ENCODE measurements at places on chromosomes 7 and 10.
A peak's percentile ranks its signal among the peaks of the same experiment; 100 is the strongest.

- no peak for DNase-seq
These were observed 7.5 kb upstream of the ZC3HAV1 start for GRCh38 chr7:139116999-139117398.

GRCh38 chr10:113479346-113480080 is 73.3 kb upstream of the HABP2 start:
- DNase-seq = no peak

GRCh38 chr7:2873686-2874551 is 29.8 kb upstream of the GNA12 start:
- DNase-seq = peak; percentile 94

GRCh38 chr7:47376991-47377616 is 204.8 kb downstream of the TNS3 start:
- DNase-seq = no peak

DNA sequence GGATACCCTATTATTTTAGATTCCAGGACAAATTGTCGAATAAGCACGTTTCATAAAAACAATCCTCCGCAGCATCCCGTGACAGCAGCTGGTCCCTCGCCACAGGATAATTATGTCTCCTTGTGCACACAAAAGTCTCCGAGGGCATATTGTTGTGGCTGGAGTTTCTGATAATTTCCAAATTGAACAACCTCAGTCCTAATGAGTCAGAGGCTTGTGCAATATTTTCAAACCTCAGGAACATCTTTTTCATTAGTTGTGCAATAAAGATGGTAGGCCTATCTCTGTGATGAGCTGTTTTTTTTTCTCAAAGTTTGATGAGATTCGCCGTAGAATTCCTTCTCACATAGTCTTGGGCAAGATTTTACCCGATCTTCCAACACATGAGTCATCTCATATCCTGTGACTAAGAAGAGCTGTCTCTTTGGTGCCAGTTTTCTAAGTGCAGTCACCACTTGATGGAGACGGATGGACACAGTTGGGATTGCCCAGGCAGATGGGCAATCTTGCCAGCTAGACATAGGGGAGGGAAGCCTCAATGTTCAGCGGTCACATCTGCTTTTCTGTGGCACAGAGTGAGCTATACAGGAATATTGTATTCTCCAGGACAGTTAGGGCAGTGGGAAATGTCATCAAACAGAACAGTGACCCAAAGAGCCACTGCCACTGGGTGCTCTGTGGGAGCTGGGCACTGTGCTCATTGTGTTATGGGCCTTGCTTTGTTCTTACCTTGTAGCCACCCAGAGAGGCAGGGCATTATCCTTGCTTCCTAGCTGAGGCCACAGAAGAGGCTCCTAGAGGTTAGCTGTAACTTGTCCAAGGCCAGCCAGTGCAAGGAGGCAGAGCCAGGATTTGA is 7.8 kb downstream of the HTRA1 start:
- peak; percentile 98 for DNase-seq

DNA sequence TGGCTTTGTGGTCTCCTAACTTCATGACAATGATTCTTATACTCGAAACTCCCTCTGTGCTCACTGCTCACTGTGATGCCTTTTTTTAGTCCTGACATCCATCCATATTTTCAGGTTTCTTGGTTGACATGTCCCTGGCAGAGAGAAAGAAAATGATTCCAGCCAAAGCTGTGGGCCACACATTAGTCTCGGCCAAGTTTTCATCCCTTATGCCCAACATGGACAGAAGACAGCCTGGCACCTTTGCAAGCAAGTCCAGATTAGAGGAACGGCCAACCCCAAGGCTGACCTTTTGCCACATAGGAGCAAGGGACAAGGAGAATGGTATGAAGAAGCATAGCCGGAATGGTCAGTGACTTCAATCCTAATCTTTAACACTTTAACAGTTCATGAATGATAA is 8.7 kb upstream of the OPALIN start:
- no peak for DNase-seq

- peak; percentile 60 for DNase-seq
These were observed 10.7 kb downstream of the PEX1 start for GRCh38 chr7:92517631-92518030.

DNA sequence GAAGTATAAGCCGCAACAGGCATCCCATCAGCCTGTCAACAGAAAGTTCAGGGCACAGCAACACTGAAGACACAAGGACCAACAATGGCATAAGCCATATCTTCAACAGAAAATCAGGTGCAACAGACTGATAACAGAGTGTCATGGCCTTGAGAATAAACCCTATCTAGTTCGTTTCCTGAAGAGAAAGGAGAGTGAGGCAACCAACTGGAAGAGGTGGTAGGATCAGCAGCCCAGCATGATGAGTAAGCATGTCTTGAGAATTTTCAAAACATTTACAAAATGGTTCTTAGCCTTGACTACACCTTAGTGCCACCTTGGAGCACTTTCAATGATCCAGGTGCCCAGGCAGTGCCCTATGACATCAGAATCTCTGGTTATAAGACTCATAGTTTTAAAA is 290.2 kb upstream of the SEMA3C start:
- no peak for DNase-seq

GRCh38 chr10:32893434-32893833 is 64.6 kb downstream of the ITGB1 start:
- no peak for DNase-seq

- DNase-seq = peak; percentile 76
These were observed 837 bp upstream of the IGFBP3 start for GRCh38 chr7:45921699-45922519.

GRCh38 chr10:69910561-69910960 is 108.9 kb downstream of the COL13A1 start:
- DNase-seq = peak; percentile 24

Data from fibroblast of skin of abdomen (primary cell).